CD8-positive, alpha-beta T cell (primary cell): ENCODE measurements at places on chromosomes 2 and 18.
A peak's percentile ranks its signal among the peaks of the same experiment; 100 is the strongest.

GRCh38 chr2:29520001-29520400 lies 401.4 kb downstream of the ALK start:
- no peak for DNase-seq

- DNase-seq, result no peak
Measured at GRCh38 chr2:177201919-177202346, 10.7 kb upstream of the HNRNPA3 start.

GRCh38 chr2:68172521-68172920 lies 14.8 kb downstream of the PNO1 start:
- DNase-seq, result no peak

GRCh38 chr2:23578964-23579671 lies 194.1 kb downstream of the KLHL29 start:
- no peak for DNase-seq

DNA sequence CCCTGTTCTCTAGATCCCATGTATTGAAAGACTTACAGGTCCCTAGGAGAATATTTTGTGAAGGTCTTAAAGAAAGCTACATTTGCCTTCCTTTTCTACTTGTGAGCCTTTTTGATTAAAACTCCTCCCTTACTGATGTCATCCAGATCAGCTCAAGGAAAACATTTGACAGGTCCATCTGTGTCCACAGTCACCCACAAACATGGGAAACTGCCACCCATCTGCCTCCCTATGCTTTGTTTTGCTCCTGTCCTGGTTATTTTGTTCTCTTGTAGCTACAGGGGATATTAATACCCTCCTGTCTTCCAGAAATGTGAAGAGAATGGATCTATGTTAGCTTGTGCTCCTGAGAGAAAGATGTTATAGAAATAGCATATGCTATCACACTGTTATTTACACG lies 203.6 kb upstream of the GALNT5 start:
- no peak for DNase-seq

GRCh38 chr2:29039718-29040480 lies 34.4 kb downstream of the PCARE start:
- no peak for DNase-seq

DNA sequence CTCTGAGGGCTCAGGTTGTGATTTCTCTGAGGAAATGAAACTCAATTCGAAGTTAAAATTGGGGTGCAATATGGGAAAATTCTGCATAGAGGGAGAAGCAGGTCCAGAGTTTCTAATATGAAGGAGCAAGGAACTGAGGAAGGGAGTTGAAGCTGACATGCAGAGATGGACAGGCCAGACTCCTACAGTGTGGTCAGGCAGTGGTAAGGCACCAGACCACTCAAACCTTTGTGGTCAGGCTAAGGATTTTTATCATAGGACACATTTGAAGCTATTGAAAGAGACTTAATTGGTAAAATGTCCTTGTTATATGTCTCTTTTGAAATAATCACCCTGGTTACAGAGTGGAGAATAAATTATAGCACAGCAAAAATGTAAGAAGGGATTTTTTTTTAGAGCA lies 1074.8 kb upstream of the CDH2 start:
- no peak for DNase-seq

- no peak for DNase-seq
Measured at GRCh38 chr2:60386436-60386835, 167.0 kb downstream of the BCL11A start.

- no peak for DNase-seq
Measured at GRCh38 chr2:39685126-39685525, 19.4 kb downstream of the TMEM178A start.

DNA sequence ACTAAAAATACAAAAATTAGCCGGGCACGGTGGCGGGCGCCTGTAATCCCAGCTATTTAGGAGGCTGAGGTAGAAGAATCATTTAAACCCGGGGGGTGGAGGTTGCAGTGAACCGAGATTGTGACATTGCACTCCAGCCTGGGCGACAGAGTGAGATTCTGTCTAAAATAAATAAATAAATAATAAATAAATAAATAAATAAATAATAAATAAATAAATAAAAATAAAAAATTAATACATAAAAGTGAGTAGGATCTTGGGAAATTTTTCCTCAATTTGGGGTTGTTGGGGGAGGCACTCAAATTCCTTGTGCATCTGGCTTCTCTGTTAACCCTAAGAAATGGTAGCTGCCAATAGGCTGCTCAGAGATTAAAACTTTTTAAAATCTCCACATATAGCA lies 20.3 kb upstream of the FOXI3 start:
- DNase-seq, result no peak

DNA sequence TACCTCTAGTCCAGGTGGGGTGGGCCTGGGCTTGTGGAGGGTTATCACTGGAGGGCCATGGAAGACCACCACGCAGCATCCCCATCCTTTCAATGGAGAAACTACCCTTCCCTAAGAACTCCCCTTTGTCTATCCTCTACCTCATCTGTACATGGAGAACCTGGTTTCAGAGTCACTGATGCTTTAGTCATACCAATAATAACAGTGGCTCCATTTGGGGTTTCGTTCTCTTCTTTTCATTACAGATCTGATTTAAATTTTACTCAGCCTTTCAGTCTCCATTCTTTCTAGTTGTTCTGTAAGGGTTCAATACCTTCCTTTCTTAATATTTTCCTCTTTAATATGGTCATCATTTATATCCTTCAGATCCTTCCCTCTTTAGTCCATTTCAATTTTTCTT lies 54.6 kb upstream of the ZFP36L2 start:
- DNase-seq, result no peak

DNA sequence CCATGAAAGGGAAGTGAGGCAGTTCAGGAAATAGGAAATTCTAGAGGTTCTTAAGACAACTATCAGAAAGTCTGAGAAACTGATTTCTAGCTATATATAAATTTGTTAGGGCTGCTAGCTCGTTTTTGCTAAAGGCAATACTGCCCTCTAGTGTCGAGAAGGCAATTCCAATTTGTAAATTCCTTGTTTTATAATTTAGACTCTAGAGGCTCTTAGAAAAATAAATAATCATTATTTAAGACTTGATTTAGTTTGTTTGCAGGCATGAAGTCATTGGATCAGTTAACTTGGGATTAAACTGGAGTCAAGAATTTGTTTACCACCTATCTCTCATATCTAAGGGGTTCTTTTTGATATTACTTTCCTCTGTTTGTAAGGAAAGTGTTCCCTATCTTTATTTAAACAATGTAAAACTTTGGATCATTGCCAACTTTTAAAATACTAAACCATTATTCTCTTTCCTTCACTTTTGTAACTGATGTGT lies 66.2 kb downstream of the ACVR2A start:
- DNase-seq, result peak; percentile 6

- no peak for DNase-seq
Measured at GRCh38 chr2:86697551-86698104, 22.5 kb upstream of the RMND5A start.

GRCh38 chr2:20129331-20130159 lies 78.1 kb upstream of the LAPTM4A start:
- DNase-seq, result no peak

- DNase-seq, result no peak
Measured at GRCh38 chr18:44533071-44533470, 147.6 kb upstream of the SETBP1 start.

DNA sequence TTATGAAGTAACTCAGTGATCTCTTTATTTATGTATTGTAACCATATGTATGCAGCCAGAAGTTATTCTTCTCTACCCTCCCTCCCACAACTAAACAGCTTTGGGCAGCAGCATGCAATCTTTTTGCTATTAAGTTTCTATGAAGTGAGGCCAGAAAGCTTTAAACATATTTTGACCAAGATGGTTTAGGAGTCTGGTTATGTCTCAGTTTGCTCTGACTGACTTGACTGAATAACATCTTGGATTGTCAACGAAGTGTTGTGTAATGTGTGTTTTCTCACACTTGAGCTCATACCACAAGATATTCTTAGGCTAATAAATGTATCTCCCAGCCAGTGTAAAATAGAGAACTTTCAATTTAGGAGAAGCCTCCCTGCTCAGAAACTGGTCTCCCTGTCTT lies 104.3 kb downstream of the TTC27 start:
- no peak for DNase-seq

GRCh38 chr2:231325826-231326225 lies 69.7 kb upstream of the B3GNT7 start:
- DNase-seq, result no peak

DNA sequence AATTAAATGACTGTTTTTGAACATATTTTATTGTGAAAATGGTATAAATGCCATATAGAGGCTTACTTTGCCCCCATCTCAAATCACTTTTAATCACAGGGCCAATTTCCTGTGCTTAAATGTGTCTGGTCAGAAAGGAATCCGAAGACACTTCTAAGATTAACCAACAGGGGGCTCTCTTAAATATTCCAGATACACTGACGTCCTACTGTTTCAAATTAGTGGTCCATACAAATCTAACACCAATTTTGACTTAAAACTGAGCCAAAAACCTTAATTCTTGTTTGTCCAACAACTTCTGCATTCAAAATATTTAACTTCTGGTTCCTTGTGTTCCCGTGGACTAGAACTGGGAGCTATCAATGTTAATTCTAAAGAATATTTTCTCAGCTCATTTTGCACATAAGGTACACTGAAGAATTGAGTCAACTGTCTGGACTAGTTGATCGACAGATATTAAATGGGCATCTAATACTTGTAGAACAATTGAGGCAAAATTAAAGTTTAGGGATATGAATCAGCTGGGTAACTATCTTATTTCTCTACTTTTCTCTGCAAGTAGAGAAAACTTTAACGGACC lies 557.5 kb downstream of the ARHGAP15 start:
- DNase-seq, result no peak

GRCh38 chr2:203799908-203800307 lies 67.7 kb upstream of the CTLA4 start:
- no peak for DNase-seq

GRCh38 chr2:54065411-54065810 lies 50.0 kb upstream of the ACYP2 start:
- DNase-seq, result no peak

DNA sequence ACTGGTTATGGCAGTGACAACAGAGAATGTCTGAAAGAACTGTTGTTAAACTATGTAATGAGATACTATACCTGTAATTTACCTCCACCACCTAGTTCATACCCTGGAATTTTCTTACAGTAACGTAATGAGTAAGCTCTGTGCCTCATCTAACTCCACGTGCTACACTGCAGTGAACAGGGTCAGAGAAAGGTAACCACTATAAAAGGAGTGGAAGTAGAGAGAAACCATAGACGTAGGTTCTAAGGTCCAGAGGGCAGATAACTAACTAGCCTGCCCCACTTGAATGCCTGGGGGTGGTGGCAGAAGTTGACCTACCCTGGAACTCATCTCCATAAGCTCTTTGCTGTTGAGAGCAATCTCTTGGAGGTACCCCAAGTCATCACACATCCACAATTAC lies 32.0 kb upstream of the B4GALT6 start:
- no peak for DNase-seq

DNA sequence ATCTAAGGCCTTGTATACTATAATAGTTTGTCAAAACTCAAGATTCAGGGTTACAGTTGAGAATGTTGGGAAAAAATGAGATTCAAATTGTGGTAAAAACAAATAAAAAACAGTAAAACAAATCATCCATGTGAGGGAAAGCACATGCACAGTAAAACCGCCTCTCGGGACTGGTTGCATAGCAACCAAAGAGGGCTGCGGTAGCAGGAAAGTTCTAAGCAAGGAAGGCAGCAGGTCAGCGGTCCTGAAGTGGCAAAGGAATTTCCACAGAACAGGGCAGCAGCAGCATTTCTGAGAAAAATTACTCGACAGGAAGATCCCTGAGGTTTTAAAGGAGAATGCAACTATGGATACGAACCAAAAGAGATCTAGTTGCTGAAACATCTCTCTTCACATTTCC lies 93.7 kb downstream of the DYNAP start:
- no peak for DNase-seq

- no peak for DNase-seq
Measured at GRCh38 chr2:235263205-235264120, 230.4 kb upstream of the AGAP1 start.

DNA sequence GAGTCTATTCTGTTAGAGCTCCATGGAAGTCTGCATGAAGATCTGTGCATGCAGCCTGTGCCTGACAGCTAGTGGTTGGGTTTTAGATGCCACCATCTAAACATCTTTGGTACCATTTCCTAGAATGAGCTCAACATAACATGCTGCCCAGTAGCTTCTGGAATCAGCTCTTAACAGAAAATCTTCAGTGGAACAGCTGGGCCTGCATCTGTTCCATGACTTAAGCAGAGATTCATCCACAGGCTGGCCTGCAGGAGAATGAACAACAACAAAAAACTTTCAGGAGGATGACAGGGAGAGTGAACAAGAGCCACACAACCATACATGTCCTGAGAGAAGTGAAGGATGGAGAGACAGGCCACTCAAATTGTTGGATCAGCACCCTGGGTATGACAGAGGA lies 316.6 kb downstream of the RDH14 start:
- no peak for DNase-seq

GRCh38 chr2:84115173-84115857 lies 343.8 kb downstream of the SUCLG1 start:
- DNase-seq, result no peak

- no peak for DNase-seq
Measured at GRCh38 chr2:239114119-239114581, 266.3 kb downstream of the TWIST2 start.
